Effector memory CD8-positive, alpha-beta T cell (primary cell): ENCODE measurements at places on chromosomes 4 and X.

DNA sequence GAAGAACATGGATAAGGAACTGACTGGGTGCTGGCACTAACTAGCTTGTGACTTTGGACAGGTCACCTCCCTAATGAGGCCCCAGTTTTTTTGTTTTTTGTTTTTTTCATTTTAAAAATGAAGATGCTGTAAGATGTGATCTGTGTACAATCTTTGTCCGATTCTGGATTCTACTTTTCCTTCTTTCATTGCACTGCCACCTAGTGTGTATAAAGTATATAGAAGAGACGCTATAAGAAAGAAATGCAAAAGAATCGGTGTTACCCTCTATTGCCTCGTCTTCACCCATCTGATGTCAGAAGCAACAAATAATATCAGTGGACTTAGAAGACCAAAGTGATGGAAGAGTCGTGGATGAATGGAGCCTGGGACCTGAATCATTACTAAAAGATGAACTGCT lies 58.6 kb upstream of the P2RY10 start:
- no peaks in the 10 kb centered on the region for H3K27me3 ChIP-seq
- no peak overlapping the region for H3K4me3 ChIP-seq
- no peak for DNase-seq
- H3K4me1 ChIP-seq: peaks cover 9% of the 10 kb centered on the region

DNA sequence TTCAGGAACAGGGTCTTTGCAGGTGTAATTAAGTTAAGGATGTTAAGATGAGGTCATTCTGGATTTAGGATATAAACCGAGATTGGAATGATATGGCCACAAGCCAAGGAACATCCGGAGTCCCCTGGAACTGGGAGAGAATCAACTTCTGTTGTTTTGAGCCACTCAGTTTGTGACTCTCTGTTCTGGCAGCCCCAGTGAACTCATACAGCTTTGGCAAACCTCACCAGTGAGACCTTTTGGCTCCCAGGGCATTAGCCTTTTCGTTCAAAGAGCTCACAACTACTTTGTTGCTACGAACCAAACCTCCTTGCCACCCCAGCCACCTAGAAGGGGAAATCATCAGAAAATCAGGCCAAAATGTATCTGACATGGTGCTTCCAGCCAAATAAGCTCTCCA lies 80.4 kb downstream of the MTMR1 start:
- H3K36me3 ChIP-seq: peaks cover 5% of the 10 kb centered on the region
- H3K27ac ChIP-seq: no peak overlapping the region
- no peaks in the 10 kb centered on the region for H3K27me3 ChIP-seq
- H3K4me1 ChIP-seq: peaks cover 4% of the 10 kb centered on the region
- DNase-seq: no peak

- no peaks in the 10 kb centered on the region for H3K27me3 ChIP-seq
- DNase-seq: no peak
- H3K36me3 ChIP-seq: no peaks in the 10 kb centered on the region
- no peaks in the 10 kb centered on the region for H3K4me1 ChIP-seq
- H3K27ac ChIP-seq: no peak overlapping the region
- no peak overlapping the region for H3K4me3 ChIP-seq
These were observed 335.7 kb downstream of the BMPR1B start for GRCh38 chr4:95093460-95093859.

- no peaks in the 10 kb centered on the region for H3K27me3 ChIP-seq
- DNase-seq: no peak
- H3K36me3 ChIP-seq: no peaks in the 10 kb centered on the region
- no peak overlapping the region for H3K4me3 ChIP-seq
- H3K4me1 ChIP-seq: no peaks in the 10 kb centered on the region
These were observed 102.3 kb upstream of the GRIA3 start for GRCh38 chrX:123081776-123082175.

DNA sequence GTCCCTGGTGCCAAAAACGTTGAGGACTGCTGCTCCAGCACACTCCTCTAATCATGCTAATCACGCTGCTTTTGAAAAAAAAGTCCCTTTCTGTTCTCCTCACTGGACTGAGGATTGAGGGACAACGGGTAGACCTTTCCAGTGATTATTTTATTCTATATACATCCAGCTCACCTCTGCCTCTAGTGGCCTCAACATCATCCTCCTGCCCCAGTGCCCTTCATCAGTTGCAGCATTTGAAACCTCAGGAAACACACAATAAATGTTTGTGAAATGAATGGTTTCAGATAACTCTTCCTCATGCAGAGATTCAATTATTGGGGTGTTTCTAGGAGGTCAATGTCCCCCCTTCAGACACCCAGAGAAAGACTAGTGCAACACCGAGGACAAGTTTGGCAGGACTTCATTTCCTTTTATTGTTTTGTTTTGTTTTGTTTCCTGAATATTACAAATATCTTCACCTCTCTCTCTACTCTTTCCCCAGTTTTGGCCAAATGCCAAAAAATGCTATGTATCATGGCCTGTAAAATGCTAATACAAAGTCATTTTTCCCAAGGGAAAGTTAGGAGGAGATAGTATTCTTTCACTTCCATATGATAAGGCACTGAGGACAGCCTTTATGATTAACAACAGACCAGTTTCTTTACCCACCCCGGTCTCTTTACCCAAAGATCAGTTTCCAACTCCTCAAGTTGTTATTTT lies 460.1 kb upstream of the SLIT2 start:
- no peaks in the 10 kb centered on the region for H3K36me3 ChIP-seq
- DNase-seq: no peak
- no peaks in the 10 kb centered on the region for H3K4me1 ChIP-seq
- H3K27me3 ChIP-seq: no peaks in the 10 kb centered on the region
- no peak overlapping the region for H3K4me3 ChIP-seq

GRCh38 chr4:183345261-183345660 lies 23.0 kb upstream of the CLDN24 start:
- DNase-seq: no peak
- peaks cover 3% of the 10 kb centered on the region for H3K4me1 ChIP-seq
- H3K27me3 ChIP-seq: peaks cover 52% of the 10 kb centered on the region
- no peak overlapping the region for H3K27ac ChIP-seq

DNA sequence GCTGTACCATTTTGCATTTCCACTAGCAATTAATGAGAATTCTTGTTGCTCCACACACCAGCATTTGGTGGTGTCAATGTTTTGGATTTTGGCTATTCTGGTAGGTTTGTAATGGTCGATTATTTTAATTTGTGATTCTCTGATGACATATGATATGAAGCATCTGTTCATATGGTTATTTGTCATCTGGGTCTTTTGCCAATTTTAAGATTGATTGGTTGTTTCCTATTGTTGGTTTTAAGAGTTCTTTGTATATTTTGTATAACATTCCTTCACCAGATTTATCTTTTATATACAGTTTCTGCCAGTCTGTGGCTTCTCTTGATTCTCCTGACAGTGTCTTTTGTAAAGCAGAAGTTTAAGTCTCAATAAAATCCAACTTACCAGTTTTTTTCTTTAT lies 18.5 kb upstream of the BDH2 start:
- no peaks in the 10 kb centered on the region for H3K4me1 ChIP-seq
- H3K27me3 ChIP-seq: no peaks in the 10 kb centered on the region
- peaks cover 2% of the 10 kb centered on the region for H3K36me3 ChIP-seq
- no peak overlapping the region for H3K27ac ChIP-seq

DNA sequence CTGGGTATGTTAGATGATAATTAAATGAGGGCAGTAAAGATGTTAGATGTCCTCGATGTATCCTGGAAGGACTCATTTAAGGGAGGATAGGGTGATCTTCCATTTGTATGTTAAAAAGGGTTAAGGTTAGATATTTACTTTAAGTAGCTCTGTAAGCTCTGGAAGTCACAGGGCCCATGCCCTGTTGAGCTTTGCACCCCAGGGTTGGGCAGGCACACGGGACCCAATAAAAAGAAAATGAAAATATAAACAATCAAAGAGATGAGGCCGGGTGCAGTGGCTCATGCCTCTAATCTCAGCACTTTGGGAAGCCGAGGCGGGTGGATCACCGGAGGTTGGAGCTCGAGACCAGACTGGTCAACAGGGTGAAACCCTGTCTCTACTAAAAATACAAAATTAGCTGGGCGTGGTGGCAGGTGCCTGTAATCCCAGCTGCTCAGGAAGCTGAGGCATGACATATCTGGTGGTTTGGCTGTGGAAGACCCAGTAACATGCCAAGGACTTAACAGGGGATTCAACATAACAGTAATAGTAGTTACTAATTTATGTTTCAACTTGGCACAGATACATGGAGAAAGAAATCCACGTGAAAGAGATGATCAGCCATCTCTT lies 16.9 kb upstream of the PHEX start:
- DNase-seq: no peak
- H3K27ac ChIP-seq: no peak overlapping the region
- H3K27me3 ChIP-seq: no peaks in the 10 kb centered on the region
- H3K36me3 ChIP-seq: no peaks in the 10 kb centered on the region
- no peaks in the 10 kb centered on the region for H3K4me1 ChIP-seq
- no peak overlapping the region for H3K4me3 ChIP-seq

- H3K4me3 ChIP-seq: no peak overlapping the region
- no peak overlapping the region for H3K27ac ChIP-seq
- H3K36me3 ChIP-seq: no peaks in the 10 kb centered on the region
These were observed 25.5 kb upstream of the NHSL2 start for GRCh38 chrX:71885099-71885498.

GRCh38 chr4:180558427-180558826 lies 1684.8 kb upstream of the TENM3 start:
- no peak overlapping the region for H3K27ac ChIP-seq
- no peak overlapping the region for H3K4me3 ChIP-seq
- no peaks in the 10 kb centered on the region for H3K4me1 ChIP-seq
- H3K36me3 ChIP-seq: no peaks in the 10 kb centered on the region
- H3K27me3 ChIP-seq: no peaks in the 10 kb centered on the region
- no peak for DNase-seq

GRCh38 chr4:24805067-24805466 lies 9.7 kb downstream of the SOD3 start:
- no peaks in the 10 kb centered on the region for H3K4me1 ChIP-seq
- no peak overlapping the region for H3K27ac ChIP-seq
- H3K4me3 ChIP-seq: no peak overlapping the region
- H3K36me3 ChIP-seq: no peaks in the 10 kb centered on the region

DNA sequence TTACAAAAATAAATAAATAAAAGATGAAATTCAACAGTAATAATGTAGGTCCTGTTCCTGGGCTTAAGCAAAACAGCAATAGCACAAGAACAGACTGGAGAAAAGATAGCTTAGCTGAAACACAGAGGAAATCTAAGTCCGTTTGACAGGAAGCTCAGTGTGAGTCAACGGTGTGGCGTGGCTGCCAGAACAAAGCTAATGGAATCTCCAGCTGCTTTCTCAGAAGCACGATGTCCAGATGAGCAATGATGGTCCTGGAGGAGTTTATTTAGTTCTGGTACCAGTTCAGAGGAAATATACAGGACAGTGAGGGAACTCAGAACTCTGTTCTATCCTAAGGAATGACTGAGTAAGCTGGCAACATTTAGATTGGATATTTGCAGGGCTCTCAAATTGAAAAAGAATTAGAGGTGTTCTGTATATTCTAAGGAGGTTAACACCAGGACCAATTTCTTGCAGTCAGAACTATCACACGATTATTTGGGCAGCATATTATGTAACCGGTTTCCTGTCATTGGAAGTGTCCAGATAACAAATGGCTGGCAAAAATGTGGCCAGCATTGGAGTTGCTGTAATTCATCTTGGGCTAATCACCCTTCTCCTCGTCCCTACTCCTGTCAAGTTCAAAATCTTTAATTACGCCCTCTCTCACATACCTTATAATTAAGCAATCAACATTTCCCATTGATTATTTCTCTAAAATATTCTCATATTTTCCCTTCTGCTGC lies 12.7 kb downstream of the GAB3 start:
- H3K36me3 ChIP-seq: peaks cover 10% of the 10 kb centered on the region
- H3K27me3 ChIP-seq: no peaks in the 10 kb centered on the region
- H3K4me1 ChIP-seq: peaks cover 70% of the 10 kb centered on the region

DNA sequence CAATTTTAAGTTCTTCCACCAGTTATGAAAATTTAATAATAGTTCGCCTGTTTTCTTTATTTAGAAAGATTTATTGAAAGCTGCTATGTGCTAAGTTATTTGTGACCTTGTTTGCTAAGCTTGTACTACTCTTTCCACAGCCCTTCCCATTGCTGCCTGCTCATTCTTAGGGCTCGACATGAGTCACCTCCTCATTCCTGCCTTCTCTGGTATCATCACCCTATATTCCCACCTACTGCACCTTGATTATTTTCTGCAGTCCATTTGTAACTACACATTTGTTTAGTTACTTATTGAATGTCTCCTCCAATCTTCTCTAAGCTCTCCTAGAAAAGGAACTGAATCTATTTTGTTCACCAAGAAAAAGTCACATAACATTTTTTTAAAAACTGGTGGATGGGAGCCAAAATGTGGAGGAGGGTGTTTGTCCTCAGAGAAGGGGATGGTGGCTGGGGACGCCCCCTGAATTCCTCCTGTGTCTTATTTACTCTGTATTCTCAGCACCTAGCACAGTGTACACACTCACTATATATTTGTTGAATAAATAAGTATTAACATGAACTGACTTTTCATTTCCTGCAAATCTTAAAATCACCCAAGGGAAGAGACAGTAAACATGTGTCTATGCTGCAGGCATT lies 3.7 kb upstream of the RAB9A start:
- no peak overlapping the region for H3K4me3 ChIP-seq
- no peaks in the 10 kb centered on the region for H3K27me3 ChIP-seq
- H3K4me1 ChIP-seq: peaks cover 8% of the 10 kb centered on the region
- H3K27ac ChIP-seq: peak overlapping the region; percentile 64

- H3K4me1 ChIP-seq: no peaks in the 10 kb centered on the region
- no peaks in the 10 kb centered on the region for H3K36me3 ChIP-seq
- DNase-seq: no peak
- no peak overlapping the region for H3K4me3 ChIP-seq
- no peak overlapping the region for H3K27ac ChIP-seq
These were observed 102.5 kb downstream of the POLA1 start for GRCh38 chrX:24796204-24796603.

- H3K27ac ChIP-seq: no peak overlapping the region
- H3K27me3 ChIP-seq: peaks cover 11% of the 10 kb centered on the region
- DNase-seq: no peak
- no peaks in the 10 kb centered on the region for H3K36me3 ChIP-seq
- no peaks in the 10 kb centered on the region for H3K4me1 ChIP-seq
- no peak overlapping the region for H3K4me3 ChIP-seq
These were observed 38.2 kb upstream of the MAMLD1 start for GRCh38 chrX:150324919-150325318.

GRCh38 chrX:3124031-3124430 lies 82.8 kb downstream of the ARSF start:
- H3K36me3 ChIP-seq: no peaks in the 10 kb centered on the region
- H3K4me1 ChIP-seq: no peaks in the 10 kb centered on the region
- no peak for DNase-seq
- H3K4me3 ChIP-seq: no peak overlapping the region

- no peak overlapping the region for H3K4me3 ChIP-seq
- no peak overlapping the region for H3K27ac ChIP-seq
- H3K27me3 ChIP-seq: peaks cover 6% of the 10 kb centered on the region
- H3K36me3 ChIP-seq: no peaks in the 10 kb centered on the region
- DNase-seq: no peak
These were observed 135.3 kb upstream of the LDB2 start for GRCh38 chr4:17033768-17034181.

DNA sequence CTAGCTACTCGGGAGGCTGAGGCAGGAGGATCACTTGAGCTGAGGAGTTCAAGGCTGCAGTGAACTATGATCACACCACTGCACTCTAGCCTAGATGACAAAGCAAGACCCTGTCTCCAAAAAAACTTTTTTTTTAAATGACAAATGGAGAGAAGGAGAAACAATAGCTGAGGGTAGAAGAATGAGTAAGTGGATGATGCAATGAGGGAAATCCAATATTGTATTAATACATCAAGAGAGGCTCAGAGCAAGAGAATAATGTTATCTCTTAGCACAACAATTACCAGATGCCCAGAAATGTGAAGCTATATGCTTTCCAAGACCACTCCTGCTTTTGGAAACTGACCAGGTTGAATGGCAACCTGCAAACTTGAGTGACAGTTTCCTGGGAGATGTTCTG lies 19.9 kb upstream of the GPR173 start:
- H3K27ac ChIP-seq: no peak overlapping the region
- H3K36me3 ChIP-seq: no peaks in the 10 kb centered on the region
- no peak for DNase-seq
- no peaks in the 10 kb centered on the region for H3K4me1 ChIP-seq
- H3K27me3 ChIP-seq: no peaks in the 10 kb centered on the region
